ENCODE measurements at places on chromosomes 5 and 9. TPM values are rescaled to one million over a fixed set of nuclear protein-coding genes. Genes with fewer than 3 reads are reported as not detected.

Gene LCN1
- 0.65 TPM for total RNA-seq

Gene GRM6
- total RNA-seq: not detected

Gene FOXD4L6
- 0.09 TPM for total RNA-seq

Gene PCDHB3
- total RNA-seq: 0.55 TPM

Gene FLT4
- total RNA-seq: 0.37 TPM

Gene COL27A1
- 7.1 TPM for total RNA-seq

Gene OR13J1
- total RNA-seq: not detected

Gene FOXD1
- total RNA-seq: 0.28 TPM

Gene NMUR2
- total RNA-seq: not detected

Gene PCDHGA11
- 6.4 TPM for total RNA-seq

Gene SH3TC2
- 0.65 TPM for total RNA-seq

Gene TRIM23
- total RNA-seq: 30.7 TPM

Gene IFT74
- total RNA-seq: 17.4 TPM

Gene SLC36A2
- total RNA-seq: not detected

Gene ADGRD2
- not detected for total RNA-seq

Gene LRRTM2
- total RNA-seq: 0.57 TPM

Gene WDR36
- 49.2 TPM for total RNA-seq

Gene MLANA
- total RNA-seq: not detected

Gene IL9
- total RNA-seq: not detected

Gene ANGPTL2
- total RNA-seq: 125 TPM

Gene PCDHGA4
- total RNA-seq: 4.5 TPM

Gene CDX1
- 0.09 TPM for total RNA-seq

Gene GCNT1
- 30.0 TPM for total RNA-seq

Gene KCNV2
- total RNA-seq: not detected

Gene MRPS27
- 79.1 TPM for total RNA-seq

Gene ZCCHC7
- 21.6 TPM for total RNA-seq

Gene SIT1
- total RNA-seq: not detected

Gene HABP4
- 12.8 TPM for total RNA-seq

Gene TEX48
- total RNA-seq: not detected

Gene IL3
- not detected for total RNA-seq

Gene C5orf58
- not detected for total RNA-seq

Gene FOXD4
- total RNA-seq: 0.28 TPM

Gene PCSK1
- total RNA-seq: 1.3 TPM

Gene ZNF618
- 7.5 TPM for total RNA-seq

Gene SPATA9
- total RNA-seq: 0.71 TPM

Gene GRIN1
- total RNA-seq: under 0.01 TPM

Gene SOWAHA
- total RNA-seq: not detected

Gene SAPCD2
- total RNA-seq: 0.43 TPM

Gene FGFR4
- 19.8 TPM for total RNA-seq

Gene EFNA5
- total RNA-seq: 0.14 TPM

Gene DDX4
- total RNA-seq: not detected

Gene ACTBL2
- 1.1 TPM for total RNA-seq

Gene RASEF
- 0.14 TPM for total RNA-seq

Gene IFNA2
- not detected for total RNA-seq

Gene ADAMTS13
- 1.00 TPM for total RNA-seq

Gene SLC6A3
- total RNA-seq: not detected

Gene SEMA5A
- 5.3 TPM for total RNA-seq

Gene IFNK
- not detected for total RNA-seq

Gene SHLD3
- total RNA-seq: 2.5 TPM

Gene DND1
- total RNA-seq: 0.14 TPM

Gene CD274
- 2.2 TPM for total RNA-seq

Gene OR2V2
- not detected for total RNA-seq

Gene DOCK2
- total RNA-seq: 4.4 TPM

Gene ZDHHC11B
- 0.09 TPM for total RNA-seq

Gene SOX30
- total RNA-seq: not detected

Gene CTSV
- total RNA-seq: 0.37 TPM

Gene DENND1A
- 11.7 TPM for total RNA-seq

Gene RNF38
- total RNA-seq: 4.3 TPM

Measured in smooth muscle cell of bladder (primary cell).